Stimulated activated CD4-positive, alpha-beta T cell treated with anti-CD3 and anti-CD28 coated beads, Interleukin-4, amount 100 ng/mL, for 4 hours (primary cell): ENCODE measurements at places on chromosomes 12 and 14.
A peak's percentile ranks its signal among the peaks of the same experiment; 100 is the strongest.

- no peak for DNase-seq
Observed at GRCh38 chr12:13957576-13957975, 23.8 kb downstream of the GRIN2B start.

GRCh38 chr14:30854492-30854891 is 19.9 kb upstream of the COCH start:
- no peak for DNase-seq

- no peak for DNase-seq
Observed at GRCh38 chr12:115232455-115233156, 548.6 kb upstream of the TBX3 start.

DNA sequence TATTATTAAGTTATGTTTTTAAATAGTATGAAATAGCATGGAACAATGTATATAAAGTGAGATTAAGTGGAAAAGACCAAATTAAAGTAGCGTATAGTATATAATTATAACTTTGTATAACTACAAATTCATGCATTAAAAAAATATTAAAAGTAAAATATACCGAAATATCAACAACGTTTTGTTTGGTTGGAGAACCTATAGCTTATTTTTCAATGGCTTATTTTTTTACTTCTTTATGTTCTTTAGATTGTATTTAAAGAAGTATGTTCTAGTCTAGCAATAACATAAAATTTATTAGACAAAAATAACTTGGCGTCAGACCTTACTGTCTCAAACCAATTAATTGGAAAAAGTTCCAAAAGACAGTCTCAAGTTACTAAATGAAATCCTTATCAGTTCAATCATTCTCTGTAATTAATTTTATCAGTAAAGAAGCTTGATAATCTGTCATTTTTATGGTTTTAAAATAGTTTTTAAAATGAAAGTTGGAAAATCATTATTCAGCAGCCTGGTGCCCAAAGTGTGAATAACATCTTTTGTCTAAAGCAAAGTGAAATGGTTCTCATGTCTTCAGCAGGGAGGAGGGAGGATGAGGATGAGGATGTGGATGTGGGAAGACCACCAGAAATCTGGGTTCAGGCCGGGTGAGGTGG is 46.7 kb downstream of the IRAK3 start:
- no peak for DNase-seq

DNA sequence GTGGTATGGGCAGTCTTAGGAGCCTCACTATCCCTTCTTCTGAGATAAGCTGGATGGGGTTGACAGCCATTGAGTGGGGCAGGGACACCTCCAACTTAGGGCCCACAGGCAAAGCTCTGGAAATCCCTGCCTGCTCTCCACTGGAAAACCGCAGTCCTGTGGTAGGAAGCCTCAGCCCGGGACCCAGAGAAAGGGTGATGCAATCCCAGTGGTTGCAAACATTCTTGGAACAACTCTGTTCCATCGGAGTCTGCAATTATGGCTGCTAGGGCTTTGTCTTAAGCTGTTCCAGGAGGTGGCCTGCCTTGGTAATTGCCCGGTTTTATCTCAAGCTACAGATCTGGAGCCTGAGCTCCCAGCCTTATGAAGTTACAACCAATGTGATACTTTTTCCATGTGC is 133.4 kb downstream of the DICER1 start:
- DNase-seq, result no peak

GRCh38 chr14:90272523-90272922 is 16.2 kb downstream of the PSMC1 start:
- DNase-seq, result no peak

- DNase-seq, result no peak
Observed at GRCh38 chr12:45712319-45712718, 17.2 kb upstream of the ARID2 start.

DNA sequence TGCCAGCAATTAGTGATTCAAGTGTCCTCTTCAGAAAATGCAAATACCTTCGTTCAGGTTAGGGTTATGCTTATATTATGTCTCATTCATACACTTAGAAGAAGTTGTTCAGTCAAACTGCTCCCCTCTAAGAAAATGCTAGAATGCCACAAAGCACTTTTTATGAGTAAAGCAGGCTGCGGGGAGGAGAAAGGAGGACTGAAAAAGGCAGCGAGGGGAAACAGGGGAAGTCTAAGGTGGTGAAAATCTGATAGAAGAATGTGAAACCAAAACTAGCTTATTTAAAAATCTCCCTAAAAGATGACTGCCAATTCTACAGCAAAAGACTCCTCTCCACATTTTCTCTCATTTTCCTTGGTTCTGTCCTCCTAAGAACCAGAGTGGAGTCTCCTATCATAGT is 70.1 kb downstream of the PRKD1 start:
- no peak for DNase-seq

- peak; percentile 64 for DNase-seq
Observed at GRCh38 chr12:104695453-104696148, 238.9 kb downstream of the CHST11 start.

- DNase-seq, result no peak
Observed at GRCh38 chr12:1533205-1533601, 61.2 kb downstream of the FBXL14 start.

DNA sequence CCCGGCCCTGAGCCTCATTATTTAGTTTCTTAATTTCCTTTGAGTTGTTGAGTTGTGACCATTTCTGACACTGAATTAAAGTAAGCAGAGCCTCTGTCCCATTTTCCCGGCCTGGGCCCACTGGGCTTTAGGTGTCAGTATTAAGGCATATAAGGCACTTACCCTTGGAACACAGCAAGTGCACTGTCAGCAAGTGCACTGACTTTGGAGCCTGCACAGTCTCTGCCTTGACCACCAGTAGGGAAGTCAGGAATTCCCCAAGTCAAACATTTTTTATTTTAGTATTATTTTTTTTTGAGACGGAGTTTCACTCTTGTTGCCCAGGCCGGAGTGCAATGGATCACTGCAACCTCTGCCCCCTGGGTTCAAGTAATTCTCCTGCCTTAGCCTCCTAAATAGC is 56.6 kb downstream of the MAX start:
- no peak for DNase-seq

DNA sequence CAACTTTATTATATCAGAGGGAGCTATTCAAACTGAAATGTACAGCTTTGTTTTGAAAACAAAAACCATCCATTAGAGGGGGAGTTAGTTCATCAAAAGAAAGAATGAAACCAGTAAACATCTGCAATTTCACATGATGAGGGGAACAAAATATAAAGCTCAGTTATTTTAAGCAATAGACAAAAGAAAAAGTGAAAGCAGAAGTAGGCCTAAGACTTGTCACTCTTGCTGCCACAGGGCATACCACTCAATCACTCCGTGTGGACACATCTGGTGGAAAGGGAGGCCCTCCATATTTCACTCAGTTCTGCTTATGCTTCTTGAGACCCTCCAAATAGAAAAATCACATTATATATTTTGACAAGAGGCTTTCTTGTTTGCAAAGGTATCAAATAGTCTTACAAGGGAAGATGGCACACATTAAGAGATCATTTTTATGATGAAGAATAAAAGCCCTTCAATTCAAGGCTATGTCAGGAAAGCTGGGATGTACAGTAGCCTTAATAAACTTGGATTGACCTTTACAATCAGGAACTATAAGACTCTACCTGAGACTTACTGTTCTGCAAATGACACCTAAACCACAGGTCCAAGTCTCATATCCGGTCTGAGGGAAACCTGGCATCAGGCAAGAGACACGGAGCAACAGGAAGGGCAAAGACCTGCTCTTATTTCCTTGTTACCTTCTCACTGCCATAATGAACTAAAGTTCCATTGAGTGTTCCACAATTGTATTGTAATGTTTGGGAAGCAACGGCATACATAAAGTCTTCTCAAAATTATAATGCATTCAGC is 222.5 kb upstream of the GRIP1 start:
- DNase-seq, result no peak

DNA sequence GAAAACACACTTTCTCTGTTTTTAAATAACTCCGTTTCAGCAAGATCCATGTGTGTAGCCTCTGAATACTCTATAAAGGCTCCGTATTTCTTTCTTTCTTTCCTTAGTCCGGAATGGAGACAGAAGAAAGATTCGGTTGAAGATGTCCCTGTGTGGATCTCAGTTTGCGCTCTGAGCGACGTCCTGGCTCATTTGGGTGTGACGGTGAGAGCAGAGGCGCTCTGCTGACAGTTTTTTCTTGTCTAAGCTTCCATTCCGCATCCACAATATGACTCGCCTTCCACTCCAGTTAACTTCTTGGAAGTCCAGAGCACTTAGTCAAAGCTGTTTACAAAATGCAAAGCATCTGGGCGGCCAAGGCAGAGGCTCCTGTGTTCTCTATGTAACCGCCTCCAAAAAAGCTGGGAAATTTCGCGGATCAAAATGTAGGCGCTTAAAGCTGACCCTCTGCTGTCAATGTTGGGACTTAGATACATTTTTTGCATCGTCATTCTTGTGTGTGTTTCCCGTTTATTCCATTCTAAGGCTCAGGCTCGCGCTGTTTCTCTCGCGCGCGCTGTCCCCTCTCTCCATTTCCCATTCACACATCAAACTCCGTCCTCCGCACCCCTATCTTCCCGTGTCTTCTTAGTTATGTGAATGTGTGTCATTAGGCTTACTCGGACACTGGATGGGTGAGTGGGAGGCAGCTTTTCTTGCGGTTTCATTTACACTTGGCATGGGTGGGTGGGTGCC is 880 bp upstream of the FLRT2 start:
- DNase-seq, result no peak

DNA sequence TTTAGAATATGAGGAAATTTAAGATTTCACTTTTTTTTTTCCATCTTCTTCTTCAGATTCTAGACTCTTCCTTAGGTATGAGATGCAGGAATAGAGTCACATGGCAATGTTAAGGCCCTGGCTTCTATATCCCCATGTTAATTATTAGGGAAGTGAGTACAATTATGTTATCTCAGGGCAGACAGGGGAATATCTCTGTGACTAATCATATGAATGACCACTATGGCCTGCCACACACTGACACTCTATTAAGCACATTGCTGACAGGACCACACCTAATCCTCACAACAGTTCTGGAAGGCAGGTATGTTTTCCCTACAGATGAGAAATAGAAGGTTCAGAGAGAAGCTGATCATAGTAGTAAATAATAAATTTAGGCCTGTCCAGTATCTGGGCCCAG is 69.4 kb upstream of the PTPRQ start:
- no peak for DNase-seq

DNA sequence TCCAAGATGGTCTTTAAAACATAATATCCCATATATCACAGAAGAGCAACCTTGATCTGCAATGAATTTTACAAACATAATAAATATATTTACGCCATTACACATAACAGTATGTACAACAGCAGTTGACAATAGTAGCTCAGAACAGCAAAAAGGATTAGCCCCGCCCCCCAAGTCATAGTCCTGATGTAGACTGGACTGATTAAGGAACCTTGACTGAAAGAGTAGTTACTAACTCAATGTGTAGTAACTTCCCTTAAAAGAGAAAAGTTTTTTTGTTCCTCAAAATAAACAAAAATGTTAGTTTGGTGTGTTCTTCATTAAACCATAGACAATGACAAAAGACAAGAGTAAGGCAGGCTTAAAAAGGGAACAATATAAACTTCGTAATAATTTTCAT is 44.5 kb downstream of the GTF2A1 start:
- no peak for DNase-seq

DNA sequence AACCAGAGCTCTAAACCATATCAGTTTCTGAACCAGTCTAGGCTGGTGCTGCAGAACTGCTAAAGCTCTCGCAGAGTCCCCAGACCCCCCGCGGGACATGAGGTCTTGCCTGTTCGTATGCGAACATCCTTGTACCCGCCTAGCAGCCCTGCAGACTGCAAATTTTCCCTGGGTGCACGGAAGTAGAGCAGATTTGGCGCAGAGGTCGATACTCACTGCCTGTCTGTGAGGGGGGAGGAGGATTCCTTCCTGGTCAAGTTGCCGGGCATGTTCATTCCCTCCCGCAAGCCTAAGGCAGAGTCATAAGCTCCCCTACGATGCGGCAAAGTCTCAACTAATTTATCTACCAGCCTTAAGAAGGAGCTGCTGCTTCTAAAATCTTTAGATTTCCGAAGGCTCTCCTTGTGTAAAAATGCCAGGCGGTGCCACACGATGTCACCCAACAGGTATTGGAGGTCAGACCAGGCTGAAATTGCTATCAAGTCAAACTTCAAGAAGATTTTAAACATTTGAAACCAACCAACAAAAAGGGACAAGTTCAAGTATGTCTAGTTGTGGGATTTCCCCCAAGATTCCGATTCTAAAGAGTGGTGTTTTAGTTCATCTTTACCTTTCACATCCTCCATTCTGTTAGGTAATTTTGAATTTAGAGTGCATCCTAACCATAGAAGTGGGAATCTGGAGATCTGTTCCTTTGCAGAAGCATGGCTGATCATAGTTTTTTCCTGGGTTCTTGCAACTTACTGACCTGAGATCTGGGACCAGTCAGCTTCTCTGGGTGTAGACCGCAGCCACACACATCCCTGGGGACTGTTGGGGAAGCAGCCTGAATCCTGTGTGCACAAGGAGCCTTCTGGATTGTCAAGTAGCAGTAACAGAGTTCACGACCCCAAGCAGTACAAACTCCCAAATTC is 1.6 kb upstream of the PAX9 start:
- DNase-seq, result no peak

DNA sequence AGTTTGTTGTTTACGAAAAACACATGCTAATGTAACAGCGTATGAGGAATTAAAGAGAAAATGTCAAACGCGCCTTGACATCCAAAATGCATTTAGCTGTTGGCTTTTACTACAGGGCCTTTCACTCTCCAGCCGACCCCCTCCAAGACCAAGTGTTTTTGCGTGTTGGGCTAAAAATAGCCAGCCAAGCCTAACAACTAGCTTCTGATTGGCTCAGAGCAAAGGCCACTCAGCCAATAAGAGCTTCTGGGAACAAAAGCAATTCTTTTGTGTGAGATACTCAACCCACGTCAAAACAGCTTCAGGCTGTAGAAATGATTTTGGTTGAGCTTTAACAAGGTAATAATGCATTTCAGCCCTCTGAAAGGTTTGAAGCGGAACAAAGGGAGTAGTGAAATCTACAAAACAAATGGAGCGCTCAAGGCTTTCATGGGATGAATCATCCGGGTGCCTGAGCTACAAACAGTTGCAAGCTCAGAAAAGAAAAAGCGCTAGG is 198.7 kb upstream of the DCN start:
- no peak for DNase-seq

DNA sequence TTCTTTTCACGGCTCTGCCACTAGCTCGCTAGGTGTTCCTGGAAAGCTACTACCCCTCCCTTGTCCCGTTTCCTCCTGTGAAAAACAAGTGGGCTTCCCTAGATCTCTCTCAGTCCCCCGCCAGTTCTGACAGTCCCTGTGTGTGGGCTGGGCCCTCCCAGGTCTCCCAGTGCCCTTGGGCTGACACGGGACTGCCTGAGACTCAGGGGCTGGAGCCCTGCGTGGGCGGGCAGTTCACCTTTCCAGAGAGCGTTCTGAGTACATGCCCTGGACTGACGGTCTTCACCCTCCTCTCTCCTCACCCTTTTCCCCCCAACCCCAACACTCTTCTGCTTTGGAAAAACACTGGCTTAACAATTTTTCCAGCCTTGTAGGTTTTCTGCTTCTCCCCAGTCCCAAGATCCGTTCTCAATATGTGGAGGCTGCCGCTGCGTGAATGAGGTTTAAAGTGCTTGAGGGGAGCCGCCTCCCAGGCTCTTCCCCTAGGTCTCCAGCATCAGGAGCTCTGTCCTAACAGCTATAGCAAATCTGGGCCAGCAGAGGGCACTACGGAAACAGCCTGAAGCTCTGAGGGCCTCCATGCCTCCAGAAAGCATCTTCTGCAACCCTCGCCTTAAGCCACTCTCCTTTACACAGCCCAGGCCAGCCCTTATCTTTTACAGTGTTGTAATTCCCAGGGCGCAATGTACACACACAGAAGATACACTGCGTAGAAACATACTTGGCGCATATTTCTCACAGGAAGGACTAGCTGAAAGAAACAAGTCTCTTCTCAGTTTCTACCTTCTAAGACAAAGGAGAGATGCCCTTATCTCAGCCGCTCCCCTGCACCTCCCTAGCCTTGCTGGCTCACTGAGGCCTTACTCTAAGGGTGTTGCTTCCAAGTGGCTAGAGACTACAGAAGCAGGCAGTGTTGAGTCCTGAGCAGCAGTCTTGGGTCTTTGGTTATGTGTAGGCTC is 10.4 kb upstream of the DCD start:
- DNase-seq, result peak; percentile 42
